Right lung (tissue), 10 donors: ENCODE measurements at places on chromosomes 11 and 22. TPM values are rescaled to one million over a fixed set of nuclear protein-coding genes. Genes with fewer than 3 reads are reported as not detected.

GRCh38 chr11:4092026-4092425 is 2.6 kb upstream of the RRM1 start:
- no peak for DNase-seq

DNA sequence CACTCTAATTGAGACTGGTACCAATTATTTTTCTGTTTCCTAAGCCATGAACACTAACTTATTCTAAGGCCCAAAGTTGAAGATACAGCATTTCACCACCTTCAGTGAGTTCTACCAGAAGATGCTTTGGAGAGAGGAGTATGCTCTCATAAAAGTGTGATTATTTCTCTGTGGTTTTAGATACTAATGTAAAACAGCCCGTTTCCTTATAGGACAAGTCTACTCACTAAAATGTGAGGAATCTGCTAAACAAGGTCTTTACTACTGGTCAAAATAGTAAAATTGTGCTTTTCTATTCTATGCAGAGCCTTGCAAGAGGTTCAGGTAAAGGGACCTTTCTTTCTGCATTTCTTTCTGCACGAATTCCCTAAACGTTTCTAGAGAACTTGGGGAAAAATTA is 2.4 kb downstream of the LGR4 start:
- DNase-seq, result no peak

DNA sequence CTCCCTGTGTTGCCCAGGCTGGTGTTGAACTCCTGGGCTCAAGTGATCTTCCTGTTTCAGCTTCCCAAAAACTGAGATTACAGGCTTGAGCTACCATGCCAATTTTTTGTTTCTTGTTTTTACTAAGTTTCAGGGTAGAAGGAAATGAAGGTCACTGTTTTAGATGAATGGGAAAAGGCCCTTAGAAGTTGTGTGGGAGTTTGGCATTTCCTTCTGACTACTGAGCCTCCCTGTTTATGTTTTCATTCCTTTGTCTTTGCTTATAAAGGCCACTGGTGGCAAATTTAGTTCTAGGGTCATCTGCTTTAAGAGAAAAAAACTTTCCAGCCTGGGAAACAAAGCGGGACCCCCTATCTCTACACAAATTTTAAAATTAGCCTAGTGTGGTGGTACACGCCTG is 22.1 kb downstream of the SRPRA start:
- no peak for DNase-seq

GRCh38 chr11:124868331-124869274 is 3.4 kb downstream of the ROBO3 start:
- DNase-seq, result no peak

ACRV1 gene
- 1.2 TPM for polyA plus RNA-seq

ATG16L2 gene
- 47.1 TPM for polyA plus RNA-seq

GLYAT gene
- 0.18 TPM for polyA plus RNA-seq

GRCh38 chr22:43814264-43814663 is 2.2 kb upstream of the EFCAB6 start:
- DNase-seq, result no peak

ELFN2 gene
- polyA plus RNA-seq, result 1.3 TPM

DNA sequence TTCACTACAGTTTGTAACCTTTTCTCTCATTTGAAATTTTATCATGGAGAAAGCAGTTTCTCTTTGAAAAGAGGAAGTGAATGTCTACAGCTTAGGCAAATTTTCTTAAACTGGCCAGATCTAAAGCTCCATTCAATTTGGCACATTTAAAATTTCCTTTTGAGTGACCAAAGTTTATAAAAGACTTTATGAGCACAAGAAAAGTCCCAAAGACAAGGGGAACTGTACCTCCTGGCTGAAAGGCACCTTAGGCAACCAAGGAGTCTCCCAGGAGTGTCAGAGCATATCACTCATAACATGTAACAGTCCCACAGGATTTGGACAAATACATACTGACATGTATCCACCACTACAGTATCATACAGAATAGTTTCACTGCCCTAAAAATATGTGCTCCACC is 41.3 kb downstream of the NARS2 start:
- DNase-seq, result no peak
